ENCODE measurements at places on chromosomes 3 and 15.

DNA sequence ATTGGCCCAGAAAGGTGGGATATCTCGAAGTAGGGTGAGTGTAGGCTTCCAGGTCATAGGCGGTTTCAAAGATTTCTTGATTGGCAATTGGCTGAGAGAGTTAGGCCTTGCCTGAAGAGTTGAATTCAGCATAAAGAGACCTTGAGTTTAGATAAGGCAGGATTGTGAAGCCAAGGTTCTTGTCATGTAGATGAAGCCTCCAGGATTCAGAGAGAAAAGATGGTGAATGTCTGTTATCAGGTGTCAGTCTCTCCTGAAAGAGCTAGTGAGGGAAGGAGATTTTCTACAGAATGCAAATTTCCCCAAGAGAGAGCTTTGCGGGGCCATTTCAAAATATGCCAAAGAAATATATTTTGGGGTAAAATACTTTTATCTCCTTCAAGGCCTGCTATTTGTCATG is 217.0 kb upstream of the TLE3 start:
- DNase-seq, result no peak

DNA sequence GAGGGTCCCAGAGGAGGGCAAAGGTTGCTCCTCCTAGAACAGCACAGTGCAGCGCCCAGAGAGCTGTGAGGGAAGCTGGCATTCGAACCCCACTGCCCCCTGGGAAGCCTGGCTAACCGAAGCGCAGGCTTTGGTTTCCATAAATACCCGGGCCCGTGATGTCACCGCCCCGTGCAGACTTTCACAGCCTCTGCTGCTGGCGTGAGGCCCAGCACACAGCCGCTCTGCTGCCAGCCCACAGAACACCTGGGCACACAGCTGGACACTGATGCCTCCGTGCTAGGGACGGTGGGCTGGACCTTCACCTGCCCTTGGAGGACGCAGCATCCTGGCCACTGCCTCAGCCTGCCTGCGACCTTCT is 1.0 kb downstream of the IQSEC1 start:
- no peak for DNase-seq

- DNase-seq, result no peak
Observed at GRCh38 chr3:182803596-182803995, 10.3 kb downstream of the ATP11B start.

DNA sequence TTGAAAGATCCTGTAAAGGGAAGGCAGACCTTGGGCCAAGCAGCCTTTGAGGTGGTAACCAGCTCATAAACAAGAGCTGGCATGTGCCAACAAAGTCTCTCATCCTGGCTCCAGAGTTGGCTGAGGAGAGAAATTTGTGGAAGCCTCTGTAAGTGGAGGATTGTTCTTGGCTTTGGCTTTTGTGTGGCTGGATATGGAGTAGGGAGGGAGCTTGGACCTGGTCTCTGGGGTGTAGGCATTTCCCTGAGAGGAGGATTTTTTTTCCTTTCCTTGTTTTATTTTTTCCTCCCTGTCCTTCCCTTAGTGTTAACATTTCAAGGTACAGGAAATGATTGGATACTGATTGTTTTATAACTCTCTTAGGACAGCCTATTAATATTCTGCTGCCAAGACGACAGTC is 60.8 kb downstream of the ZNF609 start:
- DNase-seq, result no peak

DNA sequence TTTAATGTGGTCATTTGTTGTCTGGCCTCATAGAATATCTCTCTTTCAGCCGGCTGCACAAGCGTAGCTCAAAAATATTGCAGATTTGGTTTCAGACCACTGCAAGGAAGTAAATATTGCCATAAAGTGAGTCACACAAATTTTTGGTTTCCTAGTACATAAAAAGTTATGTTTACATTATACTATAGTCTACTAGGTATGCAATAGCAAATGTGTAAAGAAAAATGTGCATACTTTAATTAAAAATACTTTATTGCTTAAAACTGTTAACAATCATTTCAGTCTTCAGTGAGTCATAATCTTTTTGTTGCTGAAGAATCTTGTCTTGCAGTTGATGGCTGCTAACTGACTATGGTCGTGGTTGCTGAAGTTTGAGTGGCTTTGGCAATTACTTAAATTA is 425.1 kb upstream of the ROBO1 start:
- DNase-seq, result no peak

GRCh38 chr15:42594095-42594494 is 18.7 kb downstream of the STARD9 start:
- no peak for DNase-seq

- no peak for DNase-seq
Observed at GRCh38 chr15:70198441-70199123, 100.9 kb upstream of the TLE3 start.

DNA sequence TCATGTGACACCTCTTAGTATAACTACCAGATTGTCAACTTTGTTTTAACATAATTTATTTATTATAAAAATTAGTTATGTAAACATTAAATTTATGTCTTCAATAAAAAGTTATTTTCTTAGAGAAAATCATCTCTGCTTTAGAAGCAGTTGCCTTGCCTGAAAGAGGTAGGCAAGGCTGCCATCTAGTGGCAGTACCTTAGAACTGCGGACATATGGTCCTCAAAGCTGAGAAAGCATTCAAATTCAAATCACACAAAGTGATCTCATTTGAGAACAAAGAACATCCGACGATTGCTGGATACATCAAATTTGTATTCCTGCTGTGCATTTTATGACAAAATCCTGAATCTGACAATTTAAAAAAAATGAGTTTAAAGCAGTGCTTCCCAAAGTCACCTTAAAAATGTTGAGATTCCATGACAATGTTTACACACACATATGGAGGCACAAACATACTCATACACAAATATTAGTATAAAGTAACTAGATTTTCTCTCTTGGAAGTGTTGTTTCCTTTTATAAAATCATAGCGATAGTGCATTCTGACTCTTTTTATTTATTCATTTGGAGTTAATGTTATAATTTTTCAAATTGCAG is 617.4 kb downstream of the CADM2 start:
- peak; percentile 12 for DNase-seq

DNA sequence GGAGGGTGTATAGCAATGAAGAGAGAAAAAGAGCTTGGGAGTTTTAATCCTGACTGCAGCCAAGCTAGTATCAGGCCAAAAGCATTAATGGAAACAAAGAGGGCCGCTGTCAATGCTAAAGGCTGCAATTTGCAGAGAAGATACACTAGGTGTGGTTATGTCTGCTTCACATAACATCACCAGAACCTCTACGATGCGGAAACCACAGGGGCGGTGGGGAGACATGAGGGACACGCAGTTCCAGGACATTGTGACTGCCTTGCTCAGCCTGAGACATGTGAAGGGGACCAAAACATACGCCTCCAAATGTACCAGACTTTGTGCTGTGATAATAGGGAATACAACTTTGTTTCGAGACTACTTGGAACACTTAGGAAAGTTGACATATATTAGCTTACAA is 88.4 kb downstream of the APBA2 start:
- DNase-seq, result no peak

- DNase-seq, result peak; percentile 33
Observed at GRCh38 chr3:42014921-42015533, 53.1 kb upstream of the ULK4 start.

- no peak for DNase-seq
Observed at GRCh38 chr3:61177450-61177849, 73.8 kb downstream of the FHIT start.

GRCh38 chr3:122857019-122857418 is 62.1 kb downstream of the SLC49A4 start:
- peak; percentile 17 for DNase-seq

GRCh38 chr3:113084777-113085176 is 94.0 kb downstream of the GTPBP8 start:
- DNase-seq, result no peak

DNA sequence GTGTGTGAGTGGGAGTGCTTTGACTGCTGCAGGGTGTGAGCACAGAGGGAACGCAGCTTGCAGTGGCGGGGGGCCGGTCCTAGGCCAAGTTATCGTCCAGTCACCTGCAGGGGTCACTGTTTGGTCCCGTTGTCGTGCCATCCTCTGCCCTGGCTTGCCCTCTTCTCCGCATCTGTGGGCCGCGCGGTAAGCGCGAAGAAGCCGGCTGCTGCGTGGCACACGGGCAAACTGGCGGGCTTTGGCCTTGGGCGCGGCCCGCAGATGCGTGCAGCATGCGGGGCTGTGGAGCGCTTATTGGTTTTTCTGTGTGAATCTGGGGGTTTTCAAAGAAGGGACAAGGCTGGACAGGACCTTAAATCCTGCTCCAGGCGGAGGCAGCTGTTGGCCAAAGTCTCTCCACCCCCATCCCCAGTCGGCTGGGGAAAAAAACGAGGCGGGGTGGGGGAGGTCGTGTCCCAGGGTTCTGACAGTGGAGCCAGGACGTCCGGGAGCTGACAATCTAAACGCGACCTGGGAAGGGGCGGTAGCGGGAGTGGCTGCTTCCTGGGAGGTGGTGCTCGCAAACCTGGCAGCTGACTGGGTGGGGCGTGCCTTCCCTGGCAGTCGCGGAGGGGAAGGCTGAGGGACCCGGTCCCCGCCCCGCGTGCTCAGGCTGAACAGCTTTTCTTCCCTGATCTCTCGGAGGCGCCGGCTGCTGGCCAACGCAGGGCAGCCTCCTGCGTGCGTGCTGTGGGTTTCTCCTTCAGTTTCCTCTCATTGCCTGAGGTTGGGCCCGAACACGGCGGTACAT is 39.7 kb upstream of the VEPH1 start:
- DNase-seq, result no peak

GRCh38 chr15:36814708-36815107 is 235.3 kb downstream of the CDIN1 start:
- DNase-seq, result no peak

- DNase-seq, result no peak
Observed at GRCh38 chr3:64619216-64619615, 68.6 kb downstream of the ADAMTS9 start.

DNA sequence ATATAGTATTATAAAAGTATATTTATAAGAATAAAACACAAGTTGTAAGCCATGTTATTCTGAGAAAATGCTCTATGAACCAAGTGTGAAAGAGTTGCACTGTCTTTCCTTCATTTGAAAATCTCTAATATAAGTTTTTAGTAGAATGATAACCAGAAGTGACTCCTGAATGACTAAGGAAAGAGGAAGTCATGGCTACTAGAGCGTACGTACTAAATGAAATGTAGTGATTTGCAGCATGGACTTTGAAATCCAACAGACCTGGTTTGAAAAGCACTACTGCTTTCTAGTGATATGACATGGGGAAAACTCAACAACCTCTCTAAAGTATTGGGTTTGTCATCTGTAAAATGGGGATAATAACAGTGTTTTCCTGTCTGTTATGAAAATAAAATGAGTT is 10.3 kb upstream of the DNAJC13 start:
- DNase-seq, result peak; percentile 71

- DNase-seq, result no peak
Observed at GRCh38 chr3:19948226-19948591, 1.3 kb downstream of the RAB5A start.

- no peak for DNase-seq
Observed at GRCh38 chr3:44125246-44125645, 116.4 kb upstream of the TOPAZ1 start.

GRCh38 chr3:17605032-17605431 is 137.4 kb downstream of the TBC1D5 start:
- no peak for DNase-seq

DNA sequence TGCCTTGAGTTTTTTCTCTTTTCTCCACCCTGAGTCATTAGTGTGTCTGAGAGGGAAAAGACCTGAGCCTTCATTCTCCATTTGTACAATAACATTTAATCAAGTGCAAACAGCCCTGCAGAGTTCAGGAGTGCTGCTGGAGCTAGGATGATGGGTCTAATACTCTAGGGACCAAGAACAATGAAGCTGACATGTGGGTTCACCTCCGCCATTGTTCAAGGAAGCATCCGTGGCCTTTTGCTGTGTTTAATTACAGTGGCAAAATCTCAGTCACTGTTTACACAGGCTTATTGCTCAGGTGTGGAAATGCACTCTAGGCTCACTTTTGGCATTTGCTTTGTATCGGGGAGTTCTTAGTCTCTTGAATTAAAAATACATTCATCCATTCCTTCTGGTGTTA is 259.6 kb downstream of the LRTM1 start:
- DNase-seq, result no peak

- no peak for DNase-seq
Observed at GRCh38 chr3:154023148-154023547, 98.0 kb upstream of the ARHGEF26 start.

DNA sequence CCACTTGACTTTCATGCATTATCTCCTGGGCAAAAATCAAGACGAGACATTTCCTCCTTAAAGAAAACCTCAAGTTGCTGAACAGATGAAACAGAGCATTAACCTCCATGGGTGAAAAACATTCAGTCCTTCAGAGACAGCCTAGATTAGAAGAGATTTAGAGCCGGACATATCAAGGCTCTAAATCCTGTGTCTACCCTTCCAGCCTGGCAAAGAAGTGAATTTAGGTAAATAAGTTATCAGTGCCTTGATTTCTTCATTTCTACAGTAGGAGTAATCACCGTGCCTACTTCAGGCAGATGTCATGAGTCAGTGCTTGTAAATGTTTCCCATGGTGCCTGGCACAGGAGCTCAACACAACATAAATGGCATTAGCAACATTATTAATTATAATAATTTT is 159.3 kb upstream of the PRICKLE2 start:
- no peak for DNase-seq
